ENCODE measurements at places on chromosomes 6 and 20. TPM values are rescaled to one million over a fixed set of nuclear protein-coding genes. Genes with fewer than 3 reads are reported as not detected.

GRCh38 chr20:44495802-44496481 lies 20.3 kb downstream of the TTPAL start:
- peak overlapping the region; percentile 57 for H3K27ac ChIP-seq
- peaks cover 61% of the 10 kb centered on the region for H3K36me3 ChIP-seq
- no peak overlapping the region for H3K4me3 ChIP-seq
- H3K4me1 ChIP-seq, result peaks cover 31% of the 10 kb centered on the region

- DNase-seq, result no peak
- no peak overlapping the region for H3K4me3 ChIP-seq
- no peaks in the 10 kb centered on the region for H3K4me1 ChIP-seq
- no peaks in the 10 kb centered on the region for H3K36me3 ChIP-seq
Measured at GRCh38 chr6:16949716-16950115, 152.1 kb upstream of the STMND1 start.

DNA sequence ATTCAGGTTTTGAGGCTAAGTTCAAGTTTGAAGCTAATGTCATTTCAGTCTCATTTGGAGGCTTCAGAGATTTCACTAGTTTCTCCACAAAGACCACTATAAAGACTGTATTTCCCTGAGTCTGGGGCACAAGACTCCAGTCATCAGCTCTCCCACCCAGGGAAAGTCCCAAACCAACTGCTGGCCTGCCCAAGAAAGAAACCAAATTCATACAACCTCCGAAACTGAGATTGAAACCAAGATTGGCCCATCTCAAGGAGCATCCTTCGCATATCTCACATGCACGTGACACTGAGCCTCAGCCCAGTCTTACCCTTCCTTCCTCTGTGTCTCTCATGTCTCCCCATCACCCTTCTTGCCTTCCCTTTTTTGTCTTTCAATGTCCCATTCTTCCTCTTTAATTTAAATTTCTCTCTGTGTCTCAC lies 3.5 kb upstream of the LTA start:
- H3K4me1 ChIP-seq, result peaks cover 56% of the 10 kb centered on the region
- H3K4me3 ChIP-seq, result peak overlapping the region; percentile 70
- DNase-seq, result peak; percentile 76
- H3K36me3 ChIP-seq, result no peaks in the 10 kb centered on the region
- peaks cover 11% of the 10 kb centered on the region for H3K27me3 ChIP-seq

The MCM9 gene
- 23.7 TPM for polyA plus RNA-seq
